Colonic mucosa (tissue), 4 donors: ENCODE measurements at places on chromosomes 2 and 18. TPM values are rescaled to one million over a fixed set of nuclear protein-coding genes. Genes with fewer than 3 reads are reported as not detected.

DNA sequence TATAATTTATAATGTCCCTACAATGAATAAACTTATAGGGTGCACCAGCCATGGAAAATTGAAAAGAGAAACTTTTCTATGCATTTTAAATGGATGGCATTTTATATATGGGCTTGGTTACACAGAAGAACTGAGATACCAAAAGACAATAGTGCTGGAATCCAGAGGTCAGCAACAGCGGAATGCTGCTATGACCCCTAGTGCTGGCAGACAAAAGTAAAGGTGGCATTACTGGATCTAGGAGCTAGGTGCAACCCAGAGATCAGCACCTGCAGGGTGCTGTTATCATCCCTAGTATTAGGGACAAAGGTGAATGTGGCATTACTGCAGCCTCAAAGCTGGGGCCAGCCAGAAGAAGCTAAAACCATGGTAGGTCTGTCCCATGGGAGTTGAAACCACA lies 392.7 kb upstream of the ST6GAL2 start:
- no peaks in the 10 kb centered on the region for H3K4me1 ChIP-seq
- no peak overlapping the region for H3K27ac ChIP-seq
- no peak overlapping the region for H3K4me3 ChIP-seq
- no peak for DNase-seq

- H3K27ac ChIP-seq = no peak overlapping the region
- H3K36me3 ChIP-seq = no peaks in the 10 kb centered on the region
These were observed 177.9 kb upstream of the SLC14A2 start for GRCh38 chr18:45437366-45437765.

MROH2A gene
- not detected for total RNA-seq

GRCh38 chr18:74945774-74946545 lies 263.0 kb downstream of the PTGR3 start:
- H3K27me3 ChIP-seq = no peaks in the 10 kb centered on the region
- H3K4me1 ChIP-seq = no peaks in the 10 kb centered on the region
- no peaks in the 10 kb centered on the region for H3K36me3 ChIP-seq
- DNase-seq = no peak
- H3K27ac ChIP-seq = no peak overlapping the region
- H3K4me3 ChIP-seq = no peak overlapping the region

DNA sequence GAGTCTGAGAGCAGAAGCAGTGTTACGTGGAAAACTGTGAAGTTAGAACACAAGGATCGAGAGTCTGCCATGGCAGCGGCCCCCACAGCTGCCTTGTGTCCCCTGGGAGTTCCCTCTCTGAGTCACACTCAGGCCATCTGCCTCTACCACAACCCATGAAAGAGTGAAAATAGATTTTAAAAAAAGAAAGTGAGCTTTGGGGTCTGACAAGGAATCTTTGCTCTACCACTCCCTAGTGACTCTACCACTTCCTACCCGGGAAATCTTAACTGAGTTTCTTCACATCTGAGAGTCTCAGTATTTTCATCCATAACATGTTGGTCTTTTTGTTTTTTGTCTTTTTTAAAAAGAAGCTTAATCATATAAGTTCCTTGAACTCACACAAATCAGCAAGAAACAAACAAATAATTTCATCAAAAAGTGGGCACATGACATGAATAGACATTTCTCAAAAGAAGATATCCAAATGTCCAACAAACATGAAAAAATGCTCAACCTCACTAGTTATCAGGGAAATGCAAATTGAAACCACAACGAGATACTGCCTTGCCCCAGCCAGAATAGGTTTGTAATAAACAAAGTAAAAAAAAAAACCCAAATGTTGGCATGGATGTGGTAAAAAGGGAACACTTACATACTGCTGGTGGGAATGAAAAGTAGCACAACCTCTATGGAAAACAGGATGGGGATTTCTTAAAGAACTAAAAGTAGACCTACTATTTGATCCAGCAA lies 2.4 kb upstream of the MSGN1 start:
- H3K4me1 ChIP-seq = no peaks in the 10 kb centered on the region
- H3K27ac ChIP-seq = no peak overlapping the region
- no peak overlapping the region for H3K4me3 ChIP-seq
- DNase-seq = no peak
- no peaks in the 10 kb centered on the region for H3K36me3 ChIP-seq

ZNF385B gene
- 0.69 TPM for total RNA-seq

- H3K36me3 ChIP-seq = no peaks in the 10 kb centered on the region
- H3K4me3 ChIP-seq = no peak overlapping the region
- H3K4me1 ChIP-seq = no peaks in the 10 kb centered on the region
- DNase-seq = no peak
- H3K27me3 ChIP-seq = no peaks in the 10 kb centered on the region
These were observed 72.7 kb upstream of the UBE2E3 start for GRCh38 chr2:180907731-180908130.

DNA sequence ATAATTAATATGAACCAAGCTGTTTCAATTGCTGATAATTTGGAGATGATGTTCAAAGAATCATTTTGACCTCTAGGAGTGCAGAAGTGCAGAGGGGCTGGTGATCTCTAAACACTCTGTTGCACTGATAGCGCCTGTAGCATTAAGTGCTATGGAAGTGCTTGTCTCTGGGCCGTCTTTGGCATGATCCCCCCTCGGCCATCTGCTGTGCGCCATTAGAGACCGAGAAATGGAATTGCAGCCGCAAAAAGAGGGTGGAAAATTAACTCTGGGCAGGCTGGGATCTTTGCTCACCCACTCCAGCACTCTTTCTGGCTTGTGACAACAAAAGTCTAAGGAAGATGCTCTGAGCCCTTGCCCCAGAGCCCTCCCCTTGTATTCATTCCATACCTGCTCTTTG lies 23.4 kb downstream of the AKAIN1 start:
- H3K27me3 ChIP-seq = no peaks in the 10 kb centered on the region

GRCh38 chr18:77068321-77069312 lies 64.0 kb downstream of the MBP start:
- no peak overlapping the region for H3K4me3 ChIP-seq
- peak overlapping the region; percentile 76 for H3K27ac ChIP-seq
- DNase-seq = no peak
- H3K4me1 ChIP-seq = peaks cover 12% of the 10 kb centered on the region
- H3K36me3 ChIP-seq = no peaks in the 10 kb centered on the region
- H3K27me3 ChIP-seq = no peaks in the 10 kb centered on the region

- peak overlapping the region; percentile 38 for H3K27ac ChIP-seq
- H3K27me3 ChIP-seq = no peaks in the 10 kb centered on the region
- H3K36me3 ChIP-seq = no peaks in the 10 kb centered on the region
- H3K4me1 ChIP-seq = no peaks in the 10 kb centered on the region
These were observed 999 bp downstream of the INSIG2 start for GRCh38 chr2:118089139-118089800.

DNA sequence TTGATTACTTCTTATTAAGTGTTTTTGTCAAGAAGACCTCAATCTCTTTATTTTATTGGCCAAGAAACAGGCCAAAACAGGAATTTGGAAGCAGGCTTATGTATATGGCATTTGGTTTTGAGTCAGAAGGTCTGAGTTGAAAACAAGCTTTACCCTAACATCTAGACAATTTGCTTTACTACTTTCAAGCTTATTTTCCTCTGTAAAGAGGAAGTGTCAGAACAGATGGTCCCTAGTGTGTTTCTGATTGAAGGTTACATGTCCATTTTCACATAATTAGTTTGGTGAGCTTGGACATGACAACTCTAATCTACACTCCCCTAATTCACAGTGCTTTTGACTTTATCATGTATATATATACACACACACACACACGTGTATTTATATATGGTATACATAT lies 19.8 kb upstream of the MAP4K4 start:
- no peaks in the 10 kb centered on the region for H3K36me3 ChIP-seq
- no peak overlapping the region for H3K27ac ChIP-seq
- H3K4me1 ChIP-seq = no peaks in the 10 kb centered on the region
- DNase-seq = no peak
- no peaks in the 10 kb centered on the region for H3K27me3 ChIP-seq
- H3K4me3 ChIP-seq = no peak overlapping the region

GRCh38 chr18:37537868-37538525 lies 27.6 kb downstream of the CELF4 start:
- H3K4me1 ChIP-seq = no peaks in the 10 kb centered on the region
- no peaks in the 10 kb centered on the region for H3K36me3 ChIP-seq
- no peak overlapping the region for H3K4me3 ChIP-seq
- peak; percentile 58 for DNase-seq
- no peaks in the 10 kb centered on the region for H3K27me3 ChIP-seq
- H3K27ac ChIP-seq = no peak overlapping the region

SERPINB3 gene
- total RNA-seq = not detected

SESTD1 gene
- total RNA-seq = 25.5 TPM

- H3K4me3 ChIP-seq = no peak overlapping the region
- no peak for DNase-seq
- H3K27ac ChIP-seq = no peak overlapping the region
- H3K4me1 ChIP-seq = no peaks in the 10 kb centered on the region
- H3K36me3 ChIP-seq = no peaks in the 10 kb centered on the region
- no peaks in the 10 kb centered on the region for H3K27me3 ChIP-seq
These were observed 128.9 kb upstream of the OTOS start for GRCh38 chr2:240269380-240269779.

PLEK gene
- 5.1 TPM for total RNA-seq

DNA sequence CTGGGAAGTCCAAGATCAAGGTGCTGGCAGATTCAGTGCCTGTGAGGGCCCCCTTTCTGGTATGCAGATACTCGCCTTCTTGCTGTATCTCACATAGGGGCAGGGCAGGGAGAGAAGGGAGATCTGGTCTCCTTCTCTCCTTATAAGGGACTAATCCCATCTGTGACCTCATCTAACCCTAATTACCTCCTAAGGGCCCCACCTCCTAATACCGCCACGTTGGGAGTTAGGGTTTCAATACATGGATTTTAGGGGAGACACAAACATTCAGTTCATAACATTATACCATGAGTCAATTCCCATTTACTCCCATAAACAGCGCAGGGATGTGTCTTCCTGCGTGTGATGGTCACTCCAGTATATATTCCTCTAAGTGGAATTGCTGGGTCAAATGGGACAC lies 73.8 kb upstream of the TXNDC2 start:
- DNase-seq = no peak
- no peaks in the 10 kb centered on the region for H3K4me1 ChIP-seq
- no peaks in the 10 kb centered on the region for H3K36me3 ChIP-seq

GRCh38 chr2:7119132-7119835 lies 202.1 kb downstream of the RNF144A start:
- H3K4me1 ChIP-seq = no peaks in the 10 kb centered on the region
- no peaks in the 10 kb centered on the region for H3K27me3 ChIP-seq
- H3K36me3 ChIP-seq = no peaks in the 10 kb centered on the region
- DNase-seq = no peak
- no peak overlapping the region for H3K4me3 ChIP-seq
